ENCODE measurements at places on chromosomes 6 and 20.

- no peak for DNase-seq
Observed at GRCh38 chr20:48189181-48189580, 403.9 kb upstream of the SULF2 start.

GRCh38 chr6:139285590-139285989 lies 6.2 kb downstream of the TXLNB start:
- no peak for DNase-seq

DNA sequence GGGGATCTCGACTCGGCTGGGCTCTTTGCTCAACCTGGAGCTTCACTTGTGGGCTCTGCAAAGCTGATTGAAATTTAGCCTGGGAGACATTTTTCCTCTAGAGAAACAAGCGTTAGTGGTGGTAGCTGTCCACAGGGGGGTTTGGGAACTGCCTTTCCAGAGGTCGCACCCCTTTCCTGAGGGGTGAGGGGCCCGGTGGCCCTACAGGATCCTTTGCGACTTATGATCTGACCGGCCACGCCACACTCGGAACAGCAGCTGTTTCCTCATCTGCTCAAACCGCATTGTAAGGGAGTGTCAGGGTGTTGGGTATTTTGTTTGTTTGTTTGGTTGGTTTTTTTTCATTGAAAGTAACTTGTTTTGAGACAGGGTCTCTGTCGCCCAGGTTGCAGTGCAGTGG lies 21.0 kb downstream of the PNLDC1 start:
- no peak for DNase-seq

- no peak for DNase-seq
Observed at GRCh38 chr6:158569036-158569435, 9.1 kb downstream of the TMEM181 start.

GRCh38 chr6:37830225-37830624 lies 10.7 kb downstream of the ZFAND3 start:
- no peak for DNase-seq

- DNase-seq, result no peak
Observed at GRCh38 chr20:49187330-49187850, 744 bp downstream of the STAU1 start.

DNA sequence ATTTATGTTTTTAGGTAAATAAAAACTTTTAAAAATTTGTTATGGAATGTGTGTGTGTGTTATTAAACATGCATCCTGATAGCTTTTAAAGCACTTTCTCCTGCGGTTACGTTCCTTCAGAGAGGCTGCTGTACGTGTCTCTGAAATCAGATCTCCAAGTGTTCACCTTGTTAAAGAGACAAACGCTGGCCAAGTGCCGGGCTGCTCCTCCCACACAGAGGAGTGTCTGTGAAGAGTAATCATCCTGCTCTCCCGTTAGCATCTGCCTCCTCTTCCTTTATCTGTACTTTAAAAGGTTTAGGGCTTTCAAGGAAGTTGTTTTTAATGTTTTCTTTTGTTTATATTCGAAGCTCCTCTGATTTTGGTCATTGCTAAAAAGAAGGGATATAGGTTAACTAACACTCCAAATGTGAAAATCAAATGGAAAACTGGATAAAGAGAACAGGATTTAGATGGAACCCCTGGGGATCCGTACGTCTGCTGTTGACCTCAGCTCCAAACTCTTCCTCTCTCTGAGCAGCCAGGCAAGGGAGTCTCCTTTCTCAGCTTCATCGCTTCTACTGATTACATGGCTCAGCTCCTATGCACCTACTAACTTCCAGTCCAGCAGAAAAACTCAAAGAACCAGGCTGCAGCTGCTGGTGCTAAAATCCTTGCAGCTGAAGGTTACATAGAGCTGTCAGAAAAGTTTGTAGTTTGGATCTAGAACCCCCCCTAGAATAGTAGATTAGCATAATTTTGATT lies 20.0 kb downstream of the IRF4 start:
- DNase-seq, result no peak

DNA sequence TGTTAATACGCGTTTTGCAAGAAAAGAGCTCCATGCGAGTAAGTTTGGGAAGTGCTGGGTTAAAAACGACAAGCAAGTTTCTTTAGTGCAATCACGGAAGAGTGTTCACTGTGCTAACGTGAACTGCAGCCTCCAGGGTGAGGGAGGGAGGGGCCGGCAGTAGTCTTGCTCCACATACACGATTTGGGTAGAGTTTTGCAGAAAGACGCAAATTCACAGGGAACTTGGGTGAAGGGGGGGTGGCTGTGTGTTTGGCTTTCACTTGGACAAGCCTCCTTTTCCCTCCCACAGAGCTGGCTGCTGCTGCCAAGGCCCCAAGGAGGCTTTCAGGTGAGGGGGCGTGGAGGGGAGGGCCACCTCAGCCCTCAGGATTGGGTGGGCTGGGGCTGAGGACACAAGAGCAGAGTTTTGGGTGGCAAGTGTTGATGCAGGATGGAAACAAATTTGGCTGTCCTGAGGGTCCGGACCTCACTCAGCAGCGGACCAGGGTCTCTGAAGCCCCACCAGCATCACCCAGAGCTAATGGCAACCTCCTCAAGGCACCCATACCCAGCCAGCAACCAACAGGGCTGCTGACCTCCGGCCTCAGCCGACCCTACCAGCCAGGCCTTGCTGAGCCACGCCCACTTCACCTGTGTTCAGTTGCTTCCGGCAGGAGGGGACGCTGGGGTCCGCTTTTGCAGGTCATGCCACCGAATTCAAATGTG lies 204.5 kb downstream of the ERMARD start:
- DNase-seq, result no peak

DNA sequence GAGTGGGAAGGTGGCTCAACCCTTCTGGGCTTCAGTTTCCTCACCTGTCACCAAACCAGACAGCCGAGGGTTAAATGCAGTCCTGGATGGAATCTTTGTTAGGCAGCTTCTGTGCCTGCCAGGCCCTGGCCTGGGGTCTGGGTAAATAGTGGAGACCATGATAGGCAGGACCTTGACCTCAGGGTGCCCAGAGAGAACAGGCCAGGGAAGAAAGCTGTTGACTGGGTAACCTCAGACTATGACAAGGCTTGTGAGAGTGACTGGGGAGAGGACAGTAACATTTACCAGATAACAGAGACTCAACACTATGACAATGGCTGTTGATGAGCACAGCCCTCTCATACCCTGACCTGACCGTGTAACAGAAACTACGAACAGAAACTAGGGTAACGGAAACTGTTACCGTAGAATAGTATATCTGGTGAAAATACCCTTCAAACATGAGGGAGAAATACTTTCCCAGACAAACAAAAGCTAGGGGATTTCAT lies 218.3 kb downstream of the PREX1 start:
- DNase-seq, result no peak

- DNase-seq, result no peak
Observed at GRCh38 chr20:63745424-63745805, 5.8 kb downstream of the SLC2A4RG start.

GRCh38 chr6:34951731-34952130 lies 62.7 kb downstream of the ANKS1A start:
- DNase-seq, result no peak

All from activated T-helper 9 cell treated with anti-CD3 and anti-CD28 coated beads, Interleukin-2, amount 50 U/mL, for 16 hours (primary cell).